ENCODE measurements at places on chromosomes 12 and 14.

GRCh38 chr14:104384776-104385071, 194.8 kb upstream of the C14orf180 start:
- no peak for DNase-seq

- no peak for DNase-seq
Measured at GRCh38 chr14:101020834-101021370, 117.4 kb upstream of the RTL1 start.

DNA sequence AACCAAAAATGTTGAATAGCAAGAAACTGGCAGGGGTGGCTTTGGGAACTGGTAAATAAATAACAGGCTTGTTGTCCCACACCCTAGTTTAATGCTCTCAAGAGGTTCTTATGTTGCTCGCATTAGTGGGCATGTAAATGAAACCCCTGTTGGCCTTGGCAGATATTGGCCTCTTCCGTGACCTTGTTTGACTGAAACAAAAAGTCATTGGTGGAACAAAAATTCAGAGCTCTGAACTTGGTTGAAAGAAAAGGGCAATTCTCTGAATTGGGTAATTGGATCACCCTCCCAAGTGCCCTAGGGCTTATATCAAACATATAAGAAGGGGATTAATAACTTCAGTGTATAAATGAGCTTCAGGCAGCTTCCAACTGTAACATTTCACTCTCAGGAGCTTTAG, 426.2 kb downstream of the ZFP36L1 start:
- no peak for DNase-seq

DNA sequence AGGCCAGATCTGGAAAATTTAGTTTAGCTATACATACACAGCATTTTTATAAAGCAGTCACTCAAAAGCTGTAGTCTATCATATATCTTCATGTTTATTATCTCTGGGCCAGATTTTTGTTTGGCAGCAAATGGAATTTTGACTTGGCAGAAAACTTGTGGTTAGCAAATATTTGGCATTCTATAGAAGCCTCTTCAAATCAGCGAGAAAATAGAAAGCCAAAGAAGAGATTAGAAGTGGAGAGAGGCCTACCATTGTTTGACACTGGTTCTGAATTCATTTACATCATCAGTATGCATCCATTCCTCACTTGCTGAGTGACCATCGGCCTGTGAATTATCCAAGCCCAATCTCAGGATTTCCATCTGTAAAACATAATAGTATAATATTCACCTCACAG, 1077.6 kb downstream of the GALC start:
- no peak for DNase-seq

DNA sequence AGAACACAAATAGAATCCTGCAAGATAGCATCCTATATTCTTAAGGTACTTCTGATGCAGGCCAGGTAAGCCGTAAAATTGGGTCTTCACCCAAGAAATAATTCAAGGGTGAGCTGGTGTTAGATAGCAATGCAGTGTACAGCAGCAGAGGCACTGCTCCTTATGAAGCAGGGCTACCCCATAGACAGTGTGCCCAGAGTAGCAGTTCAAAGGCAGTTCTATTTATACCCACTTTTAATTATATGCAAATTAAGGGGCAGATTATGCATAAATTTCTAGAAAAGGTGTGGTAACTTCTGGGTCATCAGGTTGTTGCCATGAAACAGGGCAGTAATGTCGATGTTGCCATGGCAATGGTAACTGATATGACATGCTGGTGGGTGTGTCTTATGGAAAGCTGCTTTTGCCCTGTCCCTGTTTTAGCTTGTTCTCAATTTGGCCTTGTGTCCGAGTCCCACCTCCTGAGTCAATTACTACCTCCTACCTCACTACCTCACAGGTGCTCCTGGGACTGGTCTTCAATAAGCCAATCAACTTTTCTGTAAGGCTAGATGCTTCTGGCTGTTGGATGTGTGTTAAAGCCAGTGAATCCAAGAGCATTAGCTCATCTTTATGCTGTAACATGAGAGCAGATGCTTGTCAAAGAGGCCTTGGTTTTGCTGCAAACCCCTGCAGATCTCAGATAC, 61.0 kb downstream of the PPM1A start:
- peak; percentile 21 for DNase-seq

DNA sequence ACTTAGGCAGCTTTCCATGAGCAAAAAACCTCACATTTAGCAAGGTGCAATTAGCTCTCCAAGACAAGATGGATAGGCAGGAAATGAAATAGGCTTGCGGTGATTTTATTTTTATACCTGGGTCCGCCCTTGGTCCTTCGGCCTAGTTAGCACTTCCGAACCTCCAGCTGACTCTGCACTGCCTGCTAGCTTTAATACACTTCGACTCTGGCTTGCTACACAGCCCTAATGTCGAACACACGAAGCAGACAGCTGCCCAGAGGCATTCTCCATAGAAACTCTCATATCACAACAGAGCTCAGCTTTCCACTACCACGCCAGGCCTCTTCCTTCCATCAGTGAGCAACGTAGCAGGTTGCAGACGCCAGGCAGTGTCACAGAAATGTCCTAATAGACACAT, 688.0 kb downstream of the VRK1 start:
- no peak for DNase-seq

DNA sequence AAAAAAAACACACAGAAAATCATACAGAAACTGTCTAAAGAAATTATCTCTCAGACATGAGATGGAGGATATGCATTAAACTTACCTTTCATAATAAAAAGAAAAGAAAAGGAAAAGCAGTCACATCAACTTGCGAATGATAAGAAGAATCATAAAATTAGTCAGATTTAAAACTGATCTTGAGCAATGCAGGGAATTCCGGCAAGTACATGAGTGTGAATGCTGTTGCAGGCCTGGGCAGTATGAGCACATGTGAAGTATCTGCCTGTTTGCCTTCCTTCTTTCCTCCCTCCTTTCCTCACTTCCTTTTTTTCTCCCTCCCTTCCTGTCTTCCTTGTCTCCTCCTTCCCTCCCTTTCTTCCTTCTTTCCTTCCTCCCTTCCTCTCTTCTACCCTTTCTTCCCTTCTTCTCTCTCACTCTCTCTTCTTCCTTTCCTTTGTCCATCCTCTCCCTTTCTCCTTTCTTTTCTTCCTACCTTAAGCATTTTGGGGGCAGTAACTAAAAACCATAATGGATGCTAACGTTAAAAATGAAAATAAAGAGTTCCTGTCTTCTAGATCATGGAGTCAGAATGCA, 38.5 kb upstream of the SLC6A15 start:
- DNase-seq, result no peak

DNA sequence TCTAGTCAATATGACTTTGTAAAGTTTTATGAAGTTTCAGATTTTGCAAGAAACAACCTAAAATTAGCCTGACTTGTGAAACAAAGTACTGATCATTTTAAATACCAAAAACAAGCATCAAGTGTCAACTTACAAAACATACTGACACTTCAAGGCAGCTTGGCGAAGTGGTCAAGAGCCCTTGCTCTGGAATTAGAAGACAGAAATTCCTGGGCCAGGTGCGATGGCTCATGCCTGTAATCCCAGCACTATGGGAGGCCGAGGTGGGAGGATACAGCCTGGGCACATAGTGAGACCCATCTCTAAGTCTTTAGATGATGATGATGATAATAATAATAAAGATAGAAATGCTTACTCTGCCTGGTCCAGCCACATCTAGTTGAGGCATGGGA, 45.4 kb upstream of the NR2C1 start:
- DNase-seq, result no peak

DNA sequence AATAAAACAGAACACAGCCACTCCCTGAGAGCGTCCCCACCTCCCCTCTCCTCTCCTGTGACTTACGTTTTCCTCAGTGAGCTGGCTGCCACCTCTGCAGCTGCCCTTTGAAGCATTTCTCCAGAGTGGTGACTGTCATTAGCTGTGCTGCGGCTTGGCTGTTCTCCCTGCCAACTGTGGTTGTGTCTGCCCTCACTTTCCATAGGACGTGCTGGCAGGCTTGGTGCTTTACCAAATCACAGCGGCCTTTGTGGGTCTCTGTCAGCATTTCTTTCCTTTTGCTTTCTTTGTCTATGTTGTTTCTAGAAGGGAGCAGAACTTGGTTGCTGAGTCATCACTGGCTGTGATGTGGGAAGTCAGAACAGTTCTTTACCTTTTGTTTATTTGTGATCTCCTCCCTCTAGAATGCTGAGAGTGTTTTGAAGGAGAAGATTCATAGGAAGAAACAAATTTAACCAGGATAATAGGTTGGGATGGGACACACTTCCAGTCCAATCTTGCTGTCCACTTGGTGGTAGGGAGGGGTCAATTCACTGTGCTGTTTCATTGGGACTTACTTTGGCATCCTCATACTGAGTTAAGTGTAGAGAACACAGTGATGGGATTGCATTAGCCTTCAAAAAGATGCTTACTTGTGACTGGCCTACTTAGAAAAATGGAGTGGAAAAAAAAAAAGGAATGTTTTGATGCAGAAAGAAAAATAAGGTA, 88.2 kb downstream of the TMX1 start:
- no peak for DNase-seq

DNA sequence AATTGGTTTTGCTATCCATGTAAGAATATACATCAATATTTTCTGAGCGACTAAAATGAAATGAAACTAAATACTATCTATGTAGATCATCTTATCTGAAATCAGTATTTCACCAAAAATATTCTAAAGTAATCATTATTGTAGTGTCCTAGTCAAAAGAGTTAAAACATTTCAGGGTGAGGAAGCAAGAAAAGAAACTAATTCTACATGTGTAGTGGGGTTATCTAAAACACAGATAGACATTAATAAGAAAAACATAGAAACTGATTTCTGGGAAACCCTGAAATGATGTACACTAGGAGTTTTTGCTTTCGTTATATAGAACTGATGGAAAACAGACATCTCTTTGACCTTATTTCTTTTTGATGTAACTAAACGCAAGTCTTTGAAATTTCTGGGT, 257.9 kb downstream of the SSPN start:
- DNase-seq, result no peak

- no peak for DNase-seq
Measured at GRCh38 chr14:68124979-68125731, 305.6 kb downstream of the RAD51B start.

- no peak for DNase-seq
Measured at GRCh38 chr12:104998423-104999346, 12.6 kb downstream of the NOPCHAP1 start.

GRCh38 chr14:63909984-63910383, 57.2 kb downstream of the SYNE2 start:
- no peak for DNase-seq

GRCh38 chr14:101019990-101020710, 116.6 kb upstream of the RTL1 start:
- DNase-seq, result no peak

GRCh38 chr12:7349418-7349817, 45.5 kb downstream of the ACSM4 start:
- DNase-seq, result no peak

GRCh38 chr14:100132161-100132902, 27.1 kb downstream of the DEGS2 start:
- no peak for DNase-seq

- no peak for DNase-seq
Measured at GRCh38 chr12:131021154-131021541, 67.4 kb downstream of the ADGRD1 start.

- DNase-seq, result no peak
Measured at GRCh38 chr14:89902881-89903280, 51.6 kb downstream of the EFCAB11 start.

DNA sequence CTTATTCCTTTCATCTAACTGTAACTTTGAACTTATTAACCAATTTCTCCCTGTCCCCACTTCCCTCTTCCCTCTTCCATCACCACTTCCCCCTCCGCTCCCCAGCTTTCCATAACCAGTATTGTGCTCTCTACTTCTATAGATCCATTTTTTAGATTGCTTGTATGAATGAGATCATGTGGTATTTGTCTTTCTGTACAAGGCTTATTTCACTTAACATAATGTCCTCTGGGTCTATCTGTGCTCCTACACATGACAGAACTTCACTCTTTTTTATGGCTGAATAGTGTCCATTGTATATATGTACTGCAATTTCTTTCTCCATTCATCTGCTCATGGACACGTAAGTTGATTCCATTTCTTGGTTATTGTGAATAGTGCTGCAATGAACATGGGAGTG, 14.4 kb downstream of the ERP27 start:
- DNase-seq, result no peak

GRCh38 chr14:55201219-55202101, 10.1 kb upstream of the DLGAP5 start:
- no peak for DNase-seq

GRCh38 chr12:810671-811415, 58.5 kb downstream of the WNK1 start:
- DNase-seq, result no peak
